ENCODE measurements at places on chromosomes 4 and X.

GRCh38 chrX:35150052-35150451, 207.5 kb downstream of the FAM47B start:
- no peak for DNase-seq

DNA sequence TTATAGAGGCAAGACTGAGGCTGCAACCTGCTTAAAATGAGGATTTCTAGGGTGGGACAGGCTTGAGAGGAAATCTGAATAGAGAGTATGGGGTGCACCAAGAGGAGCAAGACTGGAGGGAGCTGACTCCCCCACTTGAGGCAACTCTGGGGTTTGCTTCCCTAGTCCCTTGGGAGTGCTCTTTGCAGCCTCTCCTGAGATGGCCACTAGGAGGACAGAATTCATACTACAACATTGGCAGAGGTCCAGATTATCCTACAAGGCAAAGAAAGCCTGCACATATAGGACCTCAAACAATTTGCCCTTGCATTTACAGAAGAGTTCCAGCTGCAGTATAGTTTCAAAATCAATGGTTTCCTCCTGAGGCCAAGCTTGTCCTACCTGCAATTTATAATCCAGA, 830.9 kb downstream of the TECRL start:
- no peak for DNase-seq

GRCh38 chrX:137297167-137297566, 263.4 kb upstream of the GPR101 start:
- DNase-seq: no peak

GRCh38 chr4:47488706-47489105, 3.6 kb downstream of the ATP10D start:
- DNase-seq: no peak

DNA sequence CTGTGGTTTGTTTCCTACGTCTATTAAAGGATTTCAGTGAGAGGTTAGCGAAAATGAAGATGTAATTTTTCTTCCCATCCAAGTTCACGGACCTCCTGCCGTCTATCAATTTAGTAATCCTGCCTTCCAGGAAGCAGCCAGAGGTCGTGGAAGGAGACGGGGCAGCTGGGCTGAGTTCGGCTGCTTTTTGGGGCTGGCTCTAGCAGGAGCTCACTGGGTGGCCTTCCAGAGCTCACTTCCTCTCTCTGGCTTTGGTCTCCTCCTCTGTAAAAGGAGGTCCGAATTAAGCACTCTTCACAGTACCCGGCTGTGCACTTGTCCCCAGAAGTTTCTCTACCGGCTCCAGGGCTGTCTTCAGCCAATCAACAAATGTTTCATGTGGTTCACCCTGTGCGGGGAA, 295.4 kb downstream of the BCOR start:
- no peak for DNase-seq

DNA sequence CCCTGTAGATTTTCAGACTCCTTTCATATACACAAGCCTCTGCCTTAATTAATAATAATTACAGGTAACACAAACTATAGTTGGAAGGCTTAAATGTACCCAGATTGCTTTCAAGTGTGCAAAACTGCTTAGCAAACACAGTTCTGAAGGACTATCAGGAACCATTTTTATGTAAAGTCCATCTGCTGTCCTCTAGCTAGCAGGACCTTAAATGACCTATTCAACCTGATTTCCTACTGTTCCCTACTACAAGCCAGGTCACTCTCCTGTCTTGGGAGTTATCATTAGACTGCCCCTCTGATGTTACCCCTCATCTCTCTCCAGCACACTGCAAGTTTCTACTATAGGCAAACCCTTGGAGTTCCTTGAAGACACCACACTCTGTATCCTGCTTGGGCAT, 157.3 kb downstream of the GBA3 start:
- DNase-seq: no peak

Data from glomerular endothelial cell (primary cell).